ENCODE measurements at places on chromosomes 1 and 21.

DNA sequence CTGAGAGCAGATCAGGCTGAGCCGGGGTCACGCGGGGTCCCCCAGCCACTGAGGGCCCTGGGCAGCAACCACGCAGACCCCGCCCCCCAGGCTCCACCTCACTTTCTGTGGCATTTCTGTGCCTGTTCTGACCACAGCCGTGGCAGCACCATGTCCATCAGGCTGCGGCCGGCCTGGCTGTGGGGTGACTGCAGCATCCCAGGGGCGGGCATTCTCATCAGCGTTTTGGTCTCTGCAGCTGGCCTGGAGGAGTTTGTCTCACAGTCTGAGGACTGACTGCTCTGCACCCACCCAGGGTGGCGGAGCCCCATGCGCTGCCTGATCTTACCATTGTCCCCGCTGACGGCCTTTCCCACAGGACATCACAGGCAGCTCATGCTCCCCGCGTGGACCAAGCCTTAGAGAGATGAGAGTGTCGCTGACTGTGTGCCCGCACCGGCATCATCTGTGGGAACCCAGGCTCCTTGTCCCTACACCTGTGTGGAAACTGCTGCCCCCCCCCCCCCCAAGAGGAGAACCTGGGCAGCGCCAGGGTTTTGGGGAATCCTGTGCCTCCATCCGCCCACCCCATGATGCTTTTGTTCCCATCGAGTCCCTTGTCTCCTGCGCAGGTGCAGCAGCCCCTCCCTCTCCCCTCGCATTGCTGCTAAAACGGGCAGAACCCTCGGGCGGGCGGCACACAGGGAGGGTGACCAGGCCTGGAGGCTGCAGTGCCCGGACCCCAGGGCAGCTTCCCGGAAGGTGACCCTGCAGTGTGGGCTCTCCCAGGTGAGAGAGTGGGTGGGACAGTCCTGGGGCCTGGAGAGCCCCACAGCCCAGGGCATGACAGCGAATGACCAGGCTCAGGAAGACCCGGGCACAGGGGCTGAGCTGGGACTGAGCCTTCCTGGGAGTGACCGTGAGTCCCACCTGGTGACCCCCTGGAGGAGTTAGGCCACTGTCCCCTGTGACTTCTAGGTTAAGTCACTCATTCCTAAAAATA is 1.8 kb downstream of the KRTAP10-1 start:
- DNase-seq = no peak

- no peak for DNase-seq
Measured at GRCh38 chr1:229993060-229993459, 74.0 kb upstream of the GALNT2 start.

- no peak for DNase-seq
Measured at GRCh38 chr1:156795787-156796186, 20.9 kb downstream of the SH2D2A start.

DNA sequence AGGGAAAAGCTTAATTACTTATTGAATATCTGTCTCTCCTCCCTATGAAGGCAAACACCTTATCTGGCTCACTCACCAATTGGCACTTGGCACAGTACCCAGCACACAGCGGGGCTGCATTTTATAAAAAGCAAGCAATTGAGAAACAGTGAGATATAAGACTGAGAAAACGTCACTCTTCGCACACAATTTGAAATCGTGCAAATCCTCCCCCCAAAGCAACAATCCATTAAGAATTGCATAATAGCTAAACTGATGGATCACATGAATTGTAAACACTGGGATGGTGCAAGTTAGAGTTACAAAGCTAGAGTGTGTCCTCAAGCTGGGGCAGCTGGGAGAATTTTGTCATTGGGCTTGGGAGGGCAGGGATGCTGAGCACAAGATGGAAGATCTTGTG is 27.1 kb downstream of the PRDX6 start:
- DNase-seq = peak; percentile 52

DNA sequence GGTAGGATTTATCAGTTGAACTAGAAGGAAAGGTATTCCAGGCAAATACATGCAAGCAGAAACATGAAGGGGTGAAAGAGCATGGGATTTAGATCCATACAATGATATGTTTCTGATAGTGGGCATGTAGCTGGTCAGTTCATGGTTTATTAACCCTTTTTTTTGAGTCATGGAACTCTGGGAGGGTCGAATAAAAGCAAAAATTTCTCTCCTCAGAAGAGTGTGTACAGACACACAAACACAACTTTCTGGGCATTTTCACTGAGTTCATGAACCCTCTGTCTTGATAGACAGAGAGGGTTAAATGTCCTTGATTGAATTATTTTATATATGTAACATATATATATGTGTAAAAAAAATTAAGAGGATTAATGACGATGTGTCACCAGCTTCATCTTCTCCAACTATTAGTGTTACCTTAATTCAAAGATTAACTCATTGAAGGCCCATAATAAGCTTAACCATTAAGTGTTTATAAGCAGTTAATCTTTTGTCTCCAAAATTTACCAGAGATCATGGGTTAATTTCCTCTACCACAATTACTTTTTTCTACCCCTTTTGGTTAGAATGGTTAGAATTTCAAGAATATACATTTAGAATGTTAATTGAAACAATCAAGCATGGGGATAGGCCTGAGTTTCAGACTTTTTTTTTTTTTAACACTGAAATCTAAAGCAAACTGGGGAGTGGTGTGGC is 4.6 kb downstream of the JUN start:
- no peak for DNase-seq

DNA sequence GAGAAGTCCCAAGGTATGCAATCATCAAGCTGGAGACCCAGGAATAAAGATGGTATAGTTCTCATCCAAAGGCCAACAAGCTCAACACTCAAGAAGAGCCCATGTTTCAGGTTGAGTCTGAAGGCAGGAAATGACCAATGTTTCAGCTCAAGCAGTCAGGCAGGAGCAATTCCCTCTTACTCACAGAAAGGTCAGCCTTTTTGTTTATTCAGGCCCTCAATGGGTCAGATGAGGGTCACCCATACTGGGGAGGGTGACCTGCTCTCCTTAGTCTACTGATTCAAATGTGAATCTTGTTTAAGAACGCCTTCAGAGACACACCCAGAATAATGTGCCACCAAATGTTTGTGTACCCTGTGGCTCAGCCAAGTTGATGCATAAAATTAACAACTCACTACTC is 262.4 kb downstream of the USP25 start:
- DNase-seq = no peak

- no peak for DNase-seq
Measured at GRCh38 chr1:7705908-7706216, 65.2 kb upstream of the VAMP3 start.

DNA sequence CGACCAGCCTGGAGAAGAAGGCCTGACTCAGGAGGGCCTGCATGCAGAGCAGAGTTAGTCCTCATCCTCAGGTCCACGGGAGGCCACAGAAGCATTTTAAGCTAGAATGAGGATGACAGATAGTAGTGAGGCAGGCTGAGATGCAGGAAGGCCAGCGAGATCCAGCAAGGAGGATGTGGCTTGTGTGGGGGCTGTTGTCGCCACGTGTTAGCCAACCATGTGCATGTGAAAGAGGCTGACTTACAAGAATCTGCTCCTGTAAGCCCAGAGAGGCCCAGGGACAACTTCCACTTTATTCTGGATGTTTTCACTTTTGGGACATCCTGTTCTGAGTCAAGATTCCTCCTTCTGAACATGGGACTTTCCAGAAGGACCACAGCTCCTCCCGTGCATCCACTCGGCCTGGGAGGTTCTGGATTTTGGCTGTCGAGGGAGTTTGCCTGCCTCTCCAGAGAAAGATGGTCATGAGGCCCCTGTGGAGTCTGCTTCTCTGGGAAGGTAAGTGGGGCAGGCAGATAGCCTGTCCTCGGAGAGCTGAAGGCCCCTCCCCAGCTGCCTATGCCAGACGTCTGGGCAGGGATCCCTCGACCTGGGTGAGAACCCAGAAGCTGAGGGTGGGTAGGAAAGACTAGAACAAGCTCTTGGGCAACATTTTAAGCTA is at the start of gene SLAMF8:
Gene SLAMF8, plus strand, starts transcription at position 433 of the 661 bp plus-strand sequence. Its CDS starts 26 bp downstream, at position 459.
- DNase-seq = no peak

- DNase-seq = no peak
Measured at GRCh38 chr1:224980181-224980580, 50.7 kb downstream of the DNAH14 start.

DNA sequence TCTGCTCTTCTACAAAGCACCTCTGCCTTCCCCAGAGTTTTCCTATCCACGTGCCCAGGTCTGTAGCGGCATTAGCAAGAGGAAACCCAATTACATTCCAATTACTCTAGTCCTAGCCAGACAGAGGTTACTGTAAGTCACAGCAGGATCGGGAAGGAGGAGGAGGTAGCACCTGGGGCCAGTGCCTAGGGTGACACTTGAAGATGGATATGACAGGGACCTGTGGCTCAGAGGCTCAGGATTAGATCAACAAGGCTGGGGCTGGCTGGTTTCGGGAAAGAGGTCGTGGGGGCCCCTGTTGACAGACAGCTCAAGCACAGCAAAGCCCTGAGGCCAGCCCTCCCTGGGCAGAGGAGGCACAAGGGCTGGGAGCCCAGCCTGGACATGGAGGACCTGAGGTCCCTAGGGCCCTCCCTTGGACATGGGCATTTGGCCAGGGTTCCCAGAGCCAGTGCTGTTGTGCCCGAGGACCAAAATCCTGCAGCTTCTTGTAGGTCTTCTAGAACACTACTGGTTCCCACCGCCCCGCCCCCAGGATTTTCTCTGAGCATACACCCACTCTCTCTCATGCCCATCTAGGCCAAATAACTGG is 3.0 kb upstream of the HCRTR1 start:
- DNase-seq = no peak

DNA sequence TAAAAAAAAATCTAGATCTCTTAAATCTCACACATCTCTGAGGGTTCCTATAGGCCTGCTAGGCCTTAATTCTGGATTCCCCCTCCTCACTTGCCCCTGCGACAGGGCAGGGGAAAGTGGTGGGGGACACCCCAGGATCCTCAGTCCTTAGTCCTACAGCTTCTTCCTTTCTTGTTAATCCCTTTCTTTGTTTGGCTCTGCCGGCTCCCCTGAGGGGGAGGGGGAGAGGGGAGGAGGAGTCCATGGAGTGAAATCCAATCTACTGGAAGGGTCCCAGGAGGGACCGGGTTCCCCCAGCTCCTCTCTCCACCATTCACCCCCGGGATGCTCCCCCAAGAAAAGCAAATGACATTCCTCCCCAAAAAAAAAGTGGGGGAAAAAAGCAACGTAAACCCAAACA is 8.5 kb downstream of the MEX3A start:
- no peak for DNase-seq

DNA sequence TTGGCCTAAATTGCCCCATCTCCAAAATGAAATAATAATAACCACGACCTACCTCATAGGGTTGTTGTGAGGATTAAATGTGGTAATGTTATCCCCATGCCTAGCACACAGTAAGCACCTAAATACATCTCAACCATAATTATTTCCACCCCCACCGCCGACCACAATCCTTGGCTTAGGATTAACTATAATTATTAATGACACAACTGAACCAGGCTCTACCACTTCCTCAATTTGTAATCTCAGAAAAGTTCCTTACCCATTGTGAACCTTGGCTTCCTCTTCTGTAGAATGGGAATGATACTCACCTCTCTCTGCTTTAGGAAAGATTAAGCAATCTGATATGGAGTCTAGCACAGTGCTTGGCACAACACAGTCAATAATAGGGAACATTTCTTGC is 44.3 kb upstream of the TACSTD2 start:
- DNase-seq = no peak

DNA sequence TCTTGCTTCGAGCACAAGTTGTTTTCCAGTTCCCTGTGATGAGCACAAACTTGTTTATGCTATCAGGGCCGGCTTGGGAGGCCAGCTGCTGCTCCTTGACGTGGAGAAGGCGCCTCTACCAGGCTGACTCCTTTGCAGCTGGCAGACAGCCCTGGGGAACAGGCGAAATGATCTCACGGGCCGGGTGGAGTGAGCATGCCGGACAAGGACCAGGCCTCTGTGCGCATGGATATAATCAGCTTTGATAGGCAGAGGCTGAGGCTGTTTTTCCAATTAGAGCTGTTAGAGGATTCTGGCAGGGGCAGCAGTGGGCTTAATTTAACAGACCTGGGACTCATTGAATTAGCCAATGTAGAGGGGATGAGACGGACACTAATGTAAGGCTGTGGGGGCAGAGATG is 38.9 kb downstream of the FAM163A start:
- DNase-seq = no peak

DNA sequence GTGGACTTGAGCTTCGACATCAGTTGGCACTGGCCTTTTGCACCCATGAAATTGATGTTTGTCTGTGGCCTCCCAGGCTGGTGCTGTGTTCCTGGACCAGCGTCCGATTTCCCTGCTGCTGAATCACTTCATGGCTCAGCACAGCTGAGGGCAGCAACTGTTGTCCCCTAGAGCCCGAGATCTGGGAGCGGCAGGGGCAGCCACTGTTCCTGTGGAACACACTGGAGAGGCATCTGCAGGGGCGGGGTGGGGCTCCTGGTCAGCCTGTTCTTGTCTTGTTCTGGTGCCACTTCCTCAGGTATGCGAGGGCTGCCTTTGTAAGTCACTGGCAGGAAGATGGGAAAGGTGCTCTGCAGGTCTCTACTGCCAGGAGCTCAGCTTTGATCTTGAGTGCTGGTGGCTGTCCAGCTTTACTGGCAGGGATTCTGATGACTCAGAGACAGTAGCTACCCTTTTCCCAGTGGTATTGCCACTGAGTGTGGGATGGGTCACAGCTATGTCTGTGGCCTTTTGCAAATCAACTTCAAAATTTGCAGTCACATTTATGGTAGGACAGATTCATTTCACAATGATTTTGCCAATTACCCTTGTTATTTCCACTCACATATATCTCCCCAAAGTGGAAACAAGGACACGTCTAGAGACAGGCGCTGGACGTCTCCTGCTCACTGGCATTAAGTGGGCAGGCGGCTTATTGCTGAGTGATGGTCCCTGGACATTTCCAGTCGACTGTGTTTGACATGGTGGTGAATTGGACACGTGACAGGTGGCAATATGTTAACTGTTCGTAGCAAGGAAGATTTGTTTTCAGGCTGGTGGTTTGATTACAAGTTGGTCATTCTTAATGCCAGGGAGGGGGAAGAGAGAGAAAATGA is 15.3 kb downstream of the AGPAT3 start:
- DNase-seq = no peak

DNA sequence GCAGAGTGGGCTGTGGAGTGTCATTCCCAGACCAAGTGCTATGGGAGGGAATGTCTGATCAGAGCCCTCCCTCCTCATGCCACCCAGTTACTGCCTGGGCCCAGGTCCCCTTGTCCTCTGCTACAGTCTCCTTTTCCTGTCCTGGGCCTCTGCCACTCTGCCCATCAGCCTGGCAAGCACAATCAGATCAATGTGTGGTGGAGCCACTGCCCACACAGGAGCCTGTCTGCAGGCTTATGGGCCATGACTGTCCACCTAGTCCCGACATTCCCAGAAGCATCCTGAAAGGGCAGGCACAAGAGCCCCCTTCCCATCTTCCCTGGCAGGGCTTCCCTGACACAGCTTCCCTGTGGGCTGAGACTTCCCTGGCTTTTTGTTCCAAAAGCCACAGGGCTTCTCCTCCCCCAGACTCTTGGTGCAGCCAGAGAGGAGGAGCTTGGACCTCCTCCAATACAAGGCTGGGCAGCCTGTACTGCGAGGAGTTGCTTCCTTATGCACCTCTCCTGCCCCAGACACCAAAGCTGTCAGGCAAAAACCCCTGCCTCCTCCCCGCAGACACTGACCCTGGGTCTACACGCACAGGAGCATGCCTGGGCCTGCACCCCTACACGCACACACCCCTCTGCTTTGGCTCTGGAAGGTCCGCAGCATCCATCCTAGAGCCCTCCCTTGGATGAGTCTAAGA is 29.2 kb upstream of the CNTN2 start:
- peak; percentile 78 for DNase-seq

GRCh38 chr1:234961456-234962339 is 166.9 kb downstream of the TOMM20 start:
- DNase-seq = no peak

GRCh38 chr1:226972931-226973330 is 32.8 kb downstream of the COQ8A start:
- no peak for DNase-seq
